LHCN-M2 (cell line): ENCODE measurements at places on chromosomes 12 and 14. TPM values are rescaled to one million over a fixed set of nuclear protein-coding genes. Genes with fewer than 3 reads are reported as not detected.
A peak's percentile ranks its signal among the peaks of the same experiment; 100 is the strongest.

Gene TSHR
- total RNA-seq = 0.29 TPM in 1 of 2 replicates, not detected in the other

Gene FAM90A1
- not detected in 2 replicates for total RNA-seq

Gene PLA2G1B
- total RNA-seq = not detected in 2 replicates

Gene GLIPR1L1
- total RNA-seq = not detected in 2 replicates

GRCh38 chr12:55724940-55725309, 3.9 kb downstream of the CD63 start:
- DNase-seq = peak; percentile 58

DNA sequence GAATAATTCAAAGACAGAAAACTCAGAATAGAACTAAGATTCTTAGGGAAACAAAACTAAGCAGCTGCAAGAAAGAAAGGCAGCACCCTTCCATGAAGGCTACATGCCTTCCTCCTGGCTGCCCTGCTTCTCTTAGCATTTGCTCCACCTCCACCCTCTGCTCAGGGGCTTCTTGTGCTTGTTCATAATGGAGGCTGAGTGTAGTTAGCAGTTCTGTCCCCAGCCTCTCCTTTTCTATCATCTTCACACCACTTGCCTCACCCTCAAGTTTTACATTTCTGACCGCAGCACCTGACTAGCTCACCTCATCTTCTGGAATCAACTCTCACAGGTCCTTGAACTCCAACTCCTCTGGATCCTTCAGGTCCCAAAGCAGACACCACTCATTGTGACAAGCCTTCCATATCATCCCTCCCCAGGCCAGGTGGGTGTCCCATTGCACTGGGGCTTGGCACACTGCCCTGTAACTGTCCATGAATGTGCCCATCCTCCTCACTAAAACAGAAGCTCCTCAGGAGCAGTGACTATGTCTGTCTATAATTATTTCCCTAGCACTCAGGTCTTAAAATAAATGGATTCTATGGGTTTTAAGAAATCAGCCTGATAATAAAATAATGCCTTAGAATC, 139.1 kb downstream of the TMTC1 start:
- no peak for DNase-seq

- DNase-seq = peak; percentile 5
These were observed 6.9 kb upstream of the TSPAN8 start for GRCh38 chr12:71164568-71165197.

GRCh38 chr12:121295746-121296617, 527 bp downstream of the CAMKK2 start:
- peak; percentile 15 for DNase-seq

DNA sequence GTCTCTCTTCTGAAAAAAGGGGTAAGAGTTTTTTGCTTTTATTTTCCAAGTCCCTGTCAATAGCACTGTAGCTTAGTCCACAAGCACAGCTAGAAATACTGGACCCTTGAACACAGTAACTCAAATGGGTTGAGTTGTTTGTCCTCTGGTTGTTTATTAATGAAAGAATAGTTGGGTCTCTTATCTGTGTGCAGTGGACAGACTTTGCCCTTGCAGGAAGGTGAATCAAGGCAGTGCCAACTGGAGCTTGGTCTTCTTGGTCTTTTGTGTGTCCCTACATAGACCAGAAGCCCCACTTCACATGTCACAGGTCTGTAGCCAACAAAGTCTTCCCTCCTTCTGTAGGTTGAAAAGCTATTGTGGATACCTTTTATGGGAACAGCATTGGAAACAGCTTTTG, 322.0 kb downstream of the AACS start:
- DNase-seq = no peak

DNA sequence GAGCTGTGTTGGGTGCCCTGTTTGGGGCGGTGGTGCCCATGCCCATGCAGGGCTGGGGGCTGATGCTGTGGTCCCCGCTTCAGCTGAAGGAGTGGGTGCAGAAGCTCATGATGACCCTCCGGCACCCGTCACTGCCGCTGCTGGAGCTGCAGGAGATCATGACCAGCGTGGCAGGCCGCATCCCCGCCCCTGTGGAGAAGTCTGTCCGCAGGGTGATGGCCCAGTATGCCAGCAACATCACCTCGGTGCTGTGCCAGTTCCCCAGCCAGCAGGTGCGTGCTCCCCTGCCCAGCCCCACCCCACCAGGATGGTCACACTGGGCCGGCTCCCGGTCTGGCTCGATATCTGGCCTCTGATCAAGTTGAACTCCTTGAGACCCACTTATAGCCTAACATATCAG, 92.7 kb downstream of the ACACB start:
- no peak for DNase-seq

DNA sequence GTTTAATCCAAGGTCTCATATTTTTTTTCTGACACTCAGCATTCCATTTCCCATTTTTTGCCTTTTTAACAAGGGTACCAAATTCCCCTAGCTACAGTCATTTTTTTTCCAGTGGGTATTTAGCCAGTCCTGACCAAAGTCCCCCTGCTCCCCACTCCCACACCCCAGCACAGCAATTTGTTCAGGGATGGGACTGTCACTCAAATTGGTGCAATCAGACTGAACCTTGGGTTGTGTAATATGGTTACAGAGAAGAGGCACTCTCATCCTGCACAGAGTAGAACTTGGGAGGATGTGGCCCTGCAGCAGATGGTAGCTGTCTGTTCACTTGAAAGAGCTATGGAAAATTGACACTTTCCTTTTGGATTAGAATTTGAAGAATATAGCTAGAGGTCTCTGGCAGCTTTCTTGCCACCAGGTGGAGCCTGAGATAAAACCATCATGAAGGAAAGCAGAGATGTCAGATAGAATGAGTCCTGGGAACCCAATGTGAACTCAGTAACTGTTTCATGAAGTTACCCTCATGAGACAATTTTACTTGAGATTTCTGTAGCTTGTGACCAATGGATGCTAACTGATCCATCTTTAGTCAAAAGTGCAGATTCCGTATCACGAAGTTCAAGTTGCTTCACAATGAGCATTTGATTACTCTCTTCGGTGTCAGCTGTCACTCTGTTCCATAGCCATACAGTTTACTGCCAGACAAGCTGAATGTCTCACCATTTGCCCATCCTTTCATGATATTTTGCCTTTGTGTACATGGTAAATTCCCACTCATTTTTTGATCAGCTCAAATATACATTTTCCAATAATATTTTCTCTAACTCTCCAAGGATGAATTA, 394.0 kb upstream of the SYT1 start:
- peak; percentile 67 for DNase-seq

DNA sequence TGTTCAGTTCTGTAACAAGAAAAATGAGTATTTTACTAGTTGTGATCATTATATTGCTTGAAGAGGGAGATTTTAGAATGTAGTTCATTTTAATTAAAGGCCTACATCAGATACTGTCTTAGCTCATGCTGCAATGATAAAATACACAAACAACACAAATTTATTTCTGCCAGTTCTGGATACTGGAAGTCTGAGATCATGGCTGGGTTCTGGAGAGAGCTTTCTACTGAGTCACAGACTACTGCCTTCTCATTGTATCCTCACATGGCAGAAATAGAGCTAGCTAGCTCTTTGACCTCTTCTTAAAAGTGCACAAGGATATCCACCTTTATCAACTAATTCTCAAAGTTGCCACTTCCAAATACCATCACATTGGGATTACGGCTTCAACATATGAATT, 53.8 kb downstream of the MIS18BP1 start:
- DNase-seq = peak; percentile 37

GRCh38 chr14:68622856-68623255, 170.0 kb downstream of the ZFP36L1 start:
- no peak for DNase-seq

DNA sequence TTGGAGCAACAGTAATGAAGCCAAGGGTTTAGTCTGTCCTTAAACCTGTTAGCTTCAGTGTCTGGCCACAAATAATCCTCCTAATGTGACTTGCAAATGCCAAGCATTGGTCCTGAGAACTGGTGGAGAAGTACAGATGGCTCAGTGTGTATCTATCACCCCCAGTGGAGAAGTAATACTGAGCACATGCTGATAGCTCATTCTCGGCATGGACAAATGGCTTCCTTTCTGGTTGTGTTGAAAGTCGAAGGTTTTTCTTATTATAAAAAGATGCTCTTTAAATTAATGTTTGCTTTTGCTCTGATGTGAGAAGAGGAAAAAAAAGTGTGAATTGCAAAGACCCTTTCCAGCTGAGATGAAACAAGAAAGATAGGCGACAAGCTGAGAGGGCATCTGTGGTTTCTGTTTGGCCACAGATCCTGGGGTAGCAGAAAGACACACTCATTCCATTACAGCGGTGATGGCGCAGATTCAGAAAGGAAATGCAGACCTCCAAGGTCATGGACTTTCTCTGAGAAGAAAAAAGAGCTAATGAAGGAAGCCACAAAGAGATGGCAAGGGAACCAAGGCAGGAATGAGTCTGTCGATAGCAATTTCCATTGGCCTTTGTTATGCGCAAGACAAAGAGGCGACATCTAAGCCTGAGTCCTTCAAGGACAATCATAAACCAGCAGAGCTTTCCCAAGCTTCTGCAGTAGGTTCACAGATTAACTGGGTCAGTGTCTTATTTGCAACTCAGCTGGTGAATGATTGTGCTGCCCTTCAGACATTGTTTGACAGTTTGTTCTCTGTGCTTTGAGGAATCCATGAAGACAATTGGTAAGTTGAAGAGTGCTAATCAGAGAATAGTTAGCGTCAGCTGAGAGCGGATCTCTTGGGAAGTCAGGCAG, 155.5 kb upstream of the RGS6 start:
- DNase-seq = no peak

GRCh38 chr14:105118646-105119407, 49.7 kb downstream of the JAG2 start:
- DNase-seq = no peak

GRCh38 chr14:44712024-44712815, 205.1 kb upstream of the FSCB start:
- DNase-seq = no peak

GRCh38 chr12:80952443-80952842, 14.7 kb upstream of the LIN7A start:
- no peak for DNase-seq

DNA sequence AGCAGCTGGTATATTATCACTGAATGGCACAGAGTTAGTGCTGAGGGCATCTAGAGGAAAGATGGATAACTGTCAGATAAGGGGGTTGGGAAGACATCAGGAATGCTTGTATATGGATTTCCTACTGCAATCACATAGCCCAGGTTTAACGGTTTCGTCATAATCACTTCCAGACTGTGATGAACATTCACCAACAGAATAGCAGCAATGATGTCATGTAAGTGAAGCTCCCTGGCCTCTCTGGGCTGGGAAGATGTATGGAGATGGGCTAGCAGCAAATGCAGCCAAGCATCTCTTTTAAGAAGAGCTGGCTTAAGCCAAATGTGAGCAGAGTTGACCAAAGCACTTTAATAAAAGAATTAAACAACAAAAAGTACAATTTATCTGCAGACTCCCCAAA, 714.6 kb downstream of the GALC start:
- DNase-seq = no peak

GRCh38 chr12:67989184-67989920, at the start of gene IFNG-AS1:
TSS of gene IFNG-AS1 (plus strand) at chr12:67989447.
- no peak for DNase-seq

DNA sequence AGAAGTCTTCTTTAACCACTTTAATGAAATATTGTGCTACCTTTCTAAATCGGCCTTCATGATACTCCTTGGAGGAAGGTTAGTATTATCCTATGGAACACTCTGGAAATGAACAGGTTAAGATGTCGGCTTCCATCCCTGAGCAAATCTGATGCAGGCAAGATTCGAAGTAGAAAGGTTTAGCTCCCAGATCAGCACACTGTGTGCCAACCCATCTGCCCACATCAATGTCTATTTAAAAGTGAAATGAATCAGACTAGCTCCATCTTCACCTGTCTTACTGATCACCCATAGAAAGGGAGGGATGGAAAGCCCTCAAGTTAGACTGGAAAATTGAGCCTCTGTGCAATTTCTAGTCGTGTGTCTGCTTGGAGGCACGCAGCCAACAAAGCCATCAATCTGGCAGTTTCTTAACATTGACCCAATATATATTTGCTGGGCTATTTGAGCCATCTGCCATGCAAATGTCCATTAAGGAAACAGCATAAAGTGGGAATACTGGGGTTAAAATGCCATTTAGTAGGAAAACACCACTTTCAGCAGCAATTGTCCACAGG, 506.1 kb downstream of the RMST start:
- DNase-seq = no peak

DNA sequence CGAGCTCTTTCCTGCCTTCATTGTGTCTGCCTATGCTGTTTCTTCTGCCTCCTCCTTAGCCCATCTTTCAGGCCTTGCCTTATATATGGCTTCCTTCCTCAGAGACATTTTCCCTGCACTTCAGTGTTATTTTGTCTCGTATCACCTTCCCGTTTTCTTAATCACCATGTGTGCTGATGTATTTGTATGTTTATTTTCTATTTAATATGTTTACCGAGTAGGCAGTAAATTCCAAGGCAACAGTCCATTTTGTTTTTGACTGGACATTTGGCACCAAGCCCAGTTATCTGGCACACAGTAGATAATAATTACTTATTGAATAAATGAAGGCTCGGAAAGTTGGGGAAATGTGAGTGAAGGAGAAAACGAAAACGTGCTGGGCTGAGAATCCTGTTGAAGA, 4.6 kb upstream of the POU6F1 start:
- no peak for DNase-seq

- DNase-seq = no peak
These were observed 123.5 kb upstream of the TRHDE start for GRCh38 chr12:72148709-72149108.

- no peak for DNase-seq
These were observed 12.8 kb upstream of the PPFIBP1 start for GRCh38 chr12:27511031-27511722.

GRCh38 chr12:24424889-24425600, 475.6 kb upstream of the SOX5 start:
- no peak for DNase-seq

- DNase-seq = peak; percentile 56
These were observed 15.8 kb upstream of the ANKRD9 start for GRCh38 chr14:102525219-102525928.
